Kidney capillary endothelial cell (primary cell): ENCODE measurements at places on chromosomes 12 and 14.

- no peak for DNase-seq
Measured at GRCh38 chr14:101997429-101998336, 33.3 kb downstream of the DYNC1H1 start.

DNA sequence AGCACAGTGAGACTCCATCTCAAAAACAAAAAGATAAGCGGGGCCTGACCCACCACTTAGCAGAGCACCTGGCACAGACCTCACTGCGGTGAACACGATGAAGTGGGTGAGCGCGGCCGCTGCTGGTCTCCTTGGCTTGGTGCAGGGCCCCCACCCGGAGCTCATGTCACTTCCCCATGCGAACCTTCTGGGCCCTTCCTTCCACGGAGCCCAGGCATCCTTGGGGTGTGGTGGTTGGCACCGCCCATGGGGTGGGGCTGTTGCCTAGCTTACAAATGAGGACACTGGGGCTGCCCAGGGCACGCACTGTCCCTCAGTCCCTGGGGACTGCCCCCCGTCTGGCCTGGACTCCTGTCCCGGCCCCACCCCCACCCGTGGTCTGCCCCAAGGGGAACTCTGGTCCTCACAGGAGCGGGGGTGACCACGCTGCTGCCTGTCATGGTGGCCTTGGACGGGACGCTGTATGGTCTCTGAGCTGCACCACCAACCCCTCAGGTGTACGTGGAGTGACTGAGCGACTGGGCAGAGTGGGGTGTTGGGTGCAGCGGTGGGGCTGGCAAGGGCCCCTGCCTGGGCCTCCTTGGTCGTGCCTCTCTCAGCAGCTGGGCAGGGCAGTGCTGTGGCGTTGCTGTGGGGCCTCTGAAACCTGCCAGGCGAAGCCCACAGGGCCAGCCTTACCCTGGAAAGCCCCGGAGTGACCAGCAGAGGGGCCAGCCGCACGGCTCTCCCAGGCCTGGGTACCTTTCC, 15.3 kb downstream of the FBRSL1 start:
- no peak for DNase-seq

- no peak for DNase-seq
Measured at GRCh38 chr12:88918161-88918560, 337.9 kb upstream of the KITLG start.

DNA sequence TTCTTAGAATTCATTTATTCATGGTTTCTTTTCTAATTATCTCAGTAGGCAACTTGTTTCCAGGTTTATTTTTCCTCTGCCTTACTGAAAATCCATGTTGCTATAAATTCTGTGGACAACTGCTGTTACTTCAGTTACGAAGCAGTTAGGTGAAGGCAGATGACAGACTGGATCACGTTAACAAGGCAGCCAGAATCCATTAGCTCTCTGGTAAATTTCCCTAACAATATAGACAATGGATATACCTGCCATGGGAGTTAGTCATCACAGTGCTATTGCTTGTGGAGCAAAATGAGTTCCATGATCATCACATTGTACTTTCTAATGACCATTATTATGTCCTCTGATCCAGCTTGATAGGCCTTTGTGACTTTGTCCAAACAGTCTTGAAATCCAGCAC, 291.5 kb downstream of the NELL2 start:
- no peak for DNase-seq

GRCh38 chr12:93902736-93903562, 225.8 kb downstream of the CRADD start:
- DNase-seq = no peak

GRCh38 chr14:80955416-80955941, at the start of gene TSHR:
Gene TSHR (plus strand): TSS chr14:80955621. CDS start chr14:80955681, 60 bp downstream.
- DNase-seq = no peak

GRCh38 chr12:401235-402028, at the start of gene CCDC77:
Gene CCDC77 (plus strand): TSS chr12:401644. CDS start chr12:409384, 7,740 bp downstream.
- DNase-seq = peak; percentile 95

DNA sequence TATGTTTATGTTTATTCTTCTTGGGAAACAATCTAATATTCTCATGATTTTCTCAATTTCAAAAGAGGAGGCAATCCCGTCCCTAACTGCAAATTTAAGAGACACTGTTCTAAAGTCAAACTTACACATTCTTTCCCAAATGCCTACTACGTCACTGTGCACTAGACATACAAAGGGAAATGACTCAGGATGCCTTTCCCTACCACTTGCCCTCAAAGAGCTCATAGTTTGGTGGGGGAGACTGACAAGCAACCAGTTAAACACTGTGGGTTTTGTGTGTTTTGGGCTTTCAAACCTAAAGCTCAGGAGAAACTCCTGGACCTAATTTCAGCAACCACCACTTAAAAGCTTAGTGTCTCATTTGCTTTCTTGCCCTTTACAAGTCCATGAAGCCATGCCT, 58.4 kb downstream of the ATP2B1 start:
- DNase-seq = no peak
